Activated CD4-positive, CD25-positive, alpha-beta regulatory T cell (primary cell): ENCODE measurements at places on chromosomes 16 and 17.

- no peak for DNase-seq
Measured at GRCh38 chr16:35195173-35195863, 1735.9 kb downstream of the TP53TG3F start.

DNA sequence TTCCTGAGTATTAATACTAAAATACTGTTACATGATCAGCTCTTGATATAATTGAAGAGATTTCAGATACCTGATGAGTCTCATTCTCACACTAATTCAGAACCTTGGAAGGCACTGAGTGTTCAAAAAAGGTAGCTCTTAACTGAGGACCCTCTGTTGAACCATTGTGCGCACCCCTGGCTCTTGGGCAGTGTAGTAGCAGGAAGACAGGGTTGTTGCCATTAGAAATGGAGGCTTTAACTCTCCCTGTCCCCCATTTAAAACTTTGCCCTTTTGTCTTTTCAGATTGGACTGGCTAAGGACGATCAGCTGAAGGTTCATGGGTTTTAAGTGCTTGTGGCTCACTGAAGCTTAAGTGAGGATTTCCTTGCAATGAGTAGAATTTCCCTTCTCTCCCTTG, 1.8 kb downstream of the EIF1 start:
- DNase-seq, result no peak

DNA sequence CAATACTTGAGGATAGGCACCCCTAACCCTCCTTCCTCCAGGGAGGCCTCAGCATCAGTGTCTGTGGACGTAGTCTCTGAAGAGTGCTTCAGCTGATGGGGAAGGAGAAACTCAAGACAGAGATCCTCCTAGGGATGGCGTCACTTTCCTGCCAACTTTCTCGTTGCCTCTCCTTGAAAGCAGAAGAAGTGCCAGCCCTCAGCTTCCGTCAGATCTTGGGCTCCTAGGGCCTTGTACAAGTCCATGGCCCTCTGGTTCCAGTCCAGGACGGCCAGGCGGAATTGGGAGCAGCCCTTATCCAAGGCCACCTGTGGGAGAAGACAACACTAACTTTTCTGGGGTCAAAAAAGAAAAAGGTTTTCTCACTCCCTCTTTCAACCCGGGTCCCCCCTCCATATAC, 1.3 kb downstream of the SAT2 start:
- no peak for DNase-seq

DNA sequence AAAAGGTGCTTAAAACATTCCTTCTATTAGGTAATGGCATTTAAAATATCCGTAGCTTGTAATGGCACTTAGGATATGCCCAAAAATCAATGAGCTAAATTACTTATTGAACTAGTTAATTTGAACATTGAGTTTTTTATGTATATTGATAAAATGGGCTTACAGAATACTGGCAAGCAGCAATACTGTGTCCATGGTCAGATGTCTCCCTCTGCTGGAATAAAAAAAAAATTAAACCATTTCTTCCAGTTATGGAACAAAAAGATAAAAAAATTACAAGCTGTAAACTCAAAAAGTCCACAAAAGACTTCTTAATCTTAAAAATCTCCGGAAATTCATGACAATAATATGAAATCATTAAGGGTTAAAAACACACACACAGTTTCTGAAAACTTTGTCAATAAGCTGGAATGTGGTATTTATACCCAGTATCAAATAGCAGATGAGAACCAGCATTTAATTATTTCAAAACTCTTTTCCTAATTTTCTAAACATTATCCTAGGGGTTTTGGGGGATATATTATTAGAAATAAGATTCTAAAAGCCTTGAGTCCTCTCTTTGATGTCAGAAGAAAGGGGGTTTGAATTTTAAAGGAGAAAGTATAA, 21.5 kb upstream of the PSMD7 start:
- DNase-seq, result no peak

DNA sequence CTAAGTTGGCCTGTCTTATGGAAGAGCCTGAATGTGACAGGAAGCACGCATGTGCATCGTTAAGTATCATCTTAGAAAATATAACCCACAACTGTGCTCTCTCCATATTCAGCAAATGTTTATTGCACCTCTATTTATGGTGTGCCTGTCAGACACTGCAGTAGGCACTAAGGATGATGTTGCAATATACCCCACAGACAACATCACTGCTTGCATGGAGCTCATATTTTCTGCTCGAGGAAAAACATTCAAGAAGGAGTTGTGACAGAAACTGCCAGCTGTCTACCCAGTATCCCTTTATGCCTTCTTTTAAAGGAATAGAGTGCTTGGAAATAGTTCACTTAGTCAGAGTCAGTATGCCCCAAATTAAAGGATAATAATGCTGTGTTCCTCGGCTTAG, 132.3 kb upstream of the RBFOX1 start:
- no peak for DNase-seq

GRCh38 chr17:8776881-8777280, 18.5 kb upstream of the SPDYE4 start:
- DNase-seq, result no peak

GRCh38 chr16:54171626-54172537, 114.7 kb downstream of the IRX3 start:
- no peak for DNase-seq

- no peak for DNase-seq
Measured at GRCh38 chr16:69553332-69553731, 12.4 kb upstream of the NFAT5 start.

GRCh38 chr17:2901582-2901981, 105.3 kb downstream of the RAP1GAP2 start:
- no peak for DNase-seq

GRCh38 chr17:82017612-82018151, 5.0 kb downstream of the CENPX start:
- no peak for DNase-seq
